ENCODE measurements at places on chromosomes 2 and 18.

DNA sequence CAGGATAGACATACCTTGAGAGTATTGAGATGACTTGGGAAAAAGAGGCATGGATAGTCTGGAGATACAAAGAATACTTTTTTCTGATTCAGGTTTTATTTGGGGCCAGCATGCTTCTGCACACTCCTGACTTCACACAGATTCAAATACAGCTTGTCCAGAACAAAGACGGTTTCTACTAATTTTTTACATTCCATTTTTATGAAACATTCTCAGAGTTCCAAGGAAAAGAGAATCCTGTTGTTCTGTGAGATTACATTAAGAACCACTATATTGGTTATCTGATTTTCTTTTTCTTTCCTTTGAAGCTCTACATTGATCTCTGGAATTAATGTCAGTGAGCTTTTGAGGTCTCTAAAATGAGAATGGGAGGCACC is 41.0 kb downstream of the PTPRM start:
- DNase-seq = no peak

GRCh38 chr2:10575609-10576280 is 114.0 kb downstream of the NOL10 start:
- DNase-seq = no peak

- no peak for DNase-seq
These were observed 25.7 kb downstream of the SGPP2 start for GRCh38 chr2:222450021-222450420.

DNA sequence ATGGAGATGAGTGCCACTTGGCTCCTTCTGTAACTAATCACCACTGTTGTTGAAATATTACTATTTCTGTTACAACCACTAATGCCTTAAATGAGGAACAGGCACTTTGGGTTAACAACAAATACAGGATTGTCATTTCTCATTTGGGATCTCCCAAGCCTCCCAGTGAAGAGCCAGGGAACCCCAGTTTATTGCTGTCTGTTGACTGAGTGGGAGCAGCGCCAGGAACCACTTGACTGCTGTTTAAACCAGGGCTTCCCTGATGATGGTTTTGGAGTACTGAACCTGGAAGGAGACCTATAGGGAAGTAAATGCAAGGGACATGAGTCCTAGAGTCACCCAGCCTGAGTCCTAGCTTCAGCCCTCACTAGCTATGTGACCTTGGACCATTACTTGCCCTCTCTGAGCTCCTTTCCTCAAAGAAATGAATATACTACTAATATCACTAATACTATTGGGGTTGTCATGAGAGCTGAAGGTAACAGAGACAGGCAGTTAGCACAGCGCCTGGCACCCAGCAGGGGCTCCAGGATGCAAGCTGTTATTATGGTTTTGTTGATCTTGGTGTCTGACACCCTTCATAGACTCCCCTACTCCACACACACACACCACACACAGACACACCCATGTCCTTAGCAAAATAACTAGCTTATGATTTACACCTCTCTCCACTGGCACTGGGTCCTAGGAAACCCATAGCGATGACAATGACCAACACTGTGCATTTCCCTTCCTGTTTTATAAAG is 104.2 kb upstream of the FZD7 start:
- no peak for DNase-seq

- DNase-seq = no peak
These were observed 287.0 kb upstream of the CCDC68 start for GRCh38 chr18:55246278-55246677.

DNA sequence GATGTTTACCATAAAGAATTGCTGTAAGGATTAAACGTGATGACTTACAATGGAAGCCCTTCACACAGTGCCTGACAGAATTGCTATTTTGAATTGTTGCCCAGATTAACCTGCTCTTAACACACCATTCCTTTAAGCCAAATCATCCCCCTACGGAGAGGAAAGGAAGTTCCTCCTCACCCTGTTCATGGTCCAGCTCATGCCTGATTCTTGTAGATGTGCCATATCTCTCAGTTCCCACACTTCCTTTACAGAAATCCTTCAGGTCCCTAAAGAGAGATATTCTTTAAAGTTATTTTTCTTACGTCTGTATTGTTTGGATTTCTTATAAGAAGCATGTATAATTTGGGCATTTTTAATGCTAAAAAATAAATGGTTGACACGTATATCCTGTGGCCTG is 127.5 kb upstream of the DAPL1 start:
- DNase-seq = no peak

DNA sequence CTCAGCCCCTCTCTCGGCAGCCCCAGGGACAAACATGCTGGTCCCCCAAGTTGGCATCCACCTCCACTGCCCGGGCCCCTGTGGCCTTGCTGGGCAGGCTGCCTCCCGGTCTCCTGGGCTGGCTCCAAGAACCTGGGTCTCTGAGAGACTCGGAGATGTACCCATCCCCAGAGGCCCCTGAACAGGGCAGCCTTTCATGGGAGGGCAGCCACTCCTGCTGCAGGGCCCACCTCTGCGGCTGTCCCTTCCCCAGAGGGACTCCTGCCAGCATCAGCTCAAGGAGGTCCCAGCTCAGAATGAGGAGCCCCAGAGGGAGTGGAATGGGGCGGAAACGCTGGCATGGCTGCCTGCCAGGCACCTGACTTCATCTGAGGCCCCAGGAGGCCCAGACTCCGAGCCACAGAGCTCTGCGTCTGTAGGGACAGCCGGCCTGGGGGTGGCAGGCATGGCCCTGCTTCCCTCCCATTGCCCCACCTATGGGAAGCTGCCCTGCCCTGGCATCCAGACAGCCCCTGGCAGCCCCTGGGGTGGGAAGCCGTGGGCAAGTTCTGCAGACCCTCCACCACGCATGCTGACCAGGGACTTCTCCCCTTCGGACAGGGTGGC is 857 bp upstream of the CROCC2 start:
- no peak for DNase-seq

DNA sequence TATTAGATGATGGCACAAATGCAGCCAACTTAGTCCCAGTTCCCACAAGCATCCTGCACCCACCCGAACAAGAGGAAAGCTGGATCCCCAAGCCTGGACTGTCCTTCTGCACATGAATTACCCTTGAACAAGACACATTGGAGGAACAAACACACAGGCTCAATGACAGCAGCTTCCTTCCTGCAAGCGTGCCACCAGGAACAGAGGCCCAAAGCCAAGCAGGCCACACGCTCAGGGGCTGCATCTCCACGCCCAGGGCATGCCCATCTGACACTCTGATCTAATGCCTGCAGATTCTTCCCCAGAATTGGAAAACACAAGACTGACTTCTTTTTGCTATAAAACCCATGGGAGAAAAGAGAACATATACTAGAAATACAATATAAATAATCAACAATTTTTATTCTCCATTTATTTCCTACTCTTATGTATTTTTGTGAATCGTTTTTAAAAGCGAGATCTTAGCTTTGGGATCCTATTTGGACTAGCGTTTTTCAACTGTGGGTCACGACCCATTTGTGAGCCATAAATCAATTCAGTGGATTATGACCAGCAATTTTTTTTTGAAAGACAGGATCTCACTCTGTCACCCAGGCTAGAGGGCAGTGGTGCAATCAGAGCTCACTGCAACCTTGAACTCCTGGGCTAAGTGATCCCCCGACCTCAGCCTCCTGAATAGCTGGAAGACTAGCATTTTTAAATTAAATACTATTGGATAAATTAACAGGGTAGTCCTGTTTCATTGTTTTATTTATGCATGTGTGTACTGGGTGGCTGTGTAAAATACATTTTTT is 34.4 kb downstream of the PSTPIP2 start:
- no peak for DNase-seq

DNA sequence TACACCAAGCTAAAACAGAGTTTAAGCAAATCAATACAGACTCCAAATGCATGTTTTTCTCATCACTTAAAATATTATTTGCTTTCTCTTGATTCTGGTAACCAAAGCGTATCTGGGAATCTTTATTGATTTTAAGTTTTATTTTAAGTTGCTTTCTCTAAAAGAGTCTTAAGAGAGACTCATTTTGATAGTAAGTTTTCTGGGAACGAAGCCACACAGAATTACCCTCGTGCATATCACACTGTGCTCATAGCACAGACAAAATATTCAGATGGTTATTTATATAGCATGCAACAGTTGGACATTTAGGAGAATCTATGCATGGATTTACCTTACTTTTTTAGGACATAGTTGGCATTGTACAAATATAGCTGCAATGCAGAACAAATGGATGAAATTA is 597.5 kb upstream of the NRXN1 start:
- DNase-seq = no peak

DNA sequence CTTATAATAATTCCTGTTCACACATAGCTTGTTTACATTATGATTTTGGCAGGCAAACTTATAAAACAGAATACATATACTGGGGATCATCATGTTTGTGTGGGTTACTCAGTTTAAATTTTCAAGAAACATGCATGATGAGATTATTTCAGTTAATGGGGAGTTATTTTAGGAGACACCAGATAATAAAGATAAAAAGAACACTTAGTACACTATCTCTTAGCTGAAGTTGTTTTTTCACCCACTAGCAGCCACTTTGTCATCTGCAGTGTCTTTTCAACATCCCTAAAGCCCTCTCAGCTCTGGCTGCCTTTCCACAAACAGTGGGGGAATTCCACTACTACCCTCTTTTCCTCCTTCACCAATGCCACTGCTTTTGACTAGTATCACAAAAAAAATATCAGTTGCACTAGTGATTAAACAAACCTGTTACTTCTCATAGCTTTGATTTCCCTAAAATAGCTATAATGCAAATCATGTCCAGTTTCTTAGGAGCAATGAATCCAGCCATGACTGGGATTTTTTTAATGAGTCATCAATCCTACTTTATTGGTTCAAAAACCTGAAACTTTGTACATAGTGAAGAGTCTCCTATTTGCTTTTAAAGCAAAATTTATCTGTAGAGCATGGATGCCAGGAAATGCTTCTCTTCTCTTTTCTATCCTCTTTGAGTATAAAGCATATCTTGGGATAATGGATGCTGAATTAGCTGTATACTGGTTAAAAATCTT is 156.7 kb upstream of the TFPI start:
- DNase-seq = no peak

- no peak for DNase-seq
These were observed 247.8 kb downstream of the DOK6 start for GRCh38 chr18:69648486-69648885.

GRCh38 chr2:159550231-159550630 is 66.1 kb downstream of the BAZ2B start:
- no peak for DNase-seq

Measured in central memory CD8-positive, alpha-beta T cell (primary cell).